ENCODE measurements at places on chromosomes 6 and 20.

DNA sequence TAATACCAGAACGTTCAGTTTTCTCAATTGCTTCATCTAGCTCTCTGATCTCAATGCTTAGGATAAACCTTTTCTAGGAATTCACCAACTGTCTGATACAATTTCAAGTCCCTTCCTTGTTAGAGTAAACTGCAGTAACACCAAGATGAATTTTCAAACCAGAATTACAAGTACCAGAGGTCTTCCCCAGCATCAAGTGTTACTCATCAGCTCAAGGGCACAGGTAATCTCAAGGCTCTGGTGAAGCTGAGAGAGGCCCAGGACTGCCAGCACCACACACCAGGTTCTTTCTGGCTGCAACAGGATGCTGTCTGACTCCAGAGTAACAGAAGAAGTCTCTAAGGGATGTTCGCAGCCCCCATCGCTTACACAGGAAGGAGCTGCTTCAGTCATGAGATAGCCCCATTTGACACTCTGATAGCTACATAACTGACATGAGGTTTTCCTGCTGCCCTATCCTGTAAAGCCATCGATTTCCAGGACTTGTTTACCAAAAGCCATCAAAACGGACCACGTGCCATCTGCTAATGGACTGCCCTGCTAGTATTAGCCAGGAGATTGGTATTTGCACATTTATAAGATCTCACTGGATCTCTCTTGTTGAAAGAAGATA is 549.4 kb downstream of the UTRN start:
- no peak for DNase-seq

- no peak for DNase-seq
Observed at GRCh38 chr6:45421709-45422502, 44.2 kb upstream of the SUPT3H start.

DNA sequence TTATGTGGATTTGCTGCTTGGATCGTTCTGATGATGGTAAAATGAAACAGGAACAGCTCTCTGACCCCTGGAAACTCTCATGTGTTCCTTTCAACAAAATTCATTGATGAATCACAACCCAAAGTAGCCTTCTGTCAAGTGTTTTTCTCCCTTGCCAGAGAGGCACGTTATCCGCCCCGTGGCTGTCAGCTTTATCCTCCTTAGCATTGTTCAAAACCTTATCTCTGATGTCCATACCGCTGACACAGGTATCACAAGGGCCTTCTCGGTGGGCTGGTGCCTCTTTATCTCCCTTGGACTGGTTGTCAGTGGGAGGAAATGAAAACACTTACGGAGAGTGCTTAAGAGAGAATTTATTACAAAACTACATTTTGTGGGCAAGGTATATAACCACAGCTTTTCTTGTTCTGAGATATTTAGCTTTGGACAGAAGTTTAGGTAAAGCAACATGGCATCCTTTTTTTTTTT is 84.9 kb downstream of the TIAM2 start:
- DNase-seq, result no peak

DNA sequence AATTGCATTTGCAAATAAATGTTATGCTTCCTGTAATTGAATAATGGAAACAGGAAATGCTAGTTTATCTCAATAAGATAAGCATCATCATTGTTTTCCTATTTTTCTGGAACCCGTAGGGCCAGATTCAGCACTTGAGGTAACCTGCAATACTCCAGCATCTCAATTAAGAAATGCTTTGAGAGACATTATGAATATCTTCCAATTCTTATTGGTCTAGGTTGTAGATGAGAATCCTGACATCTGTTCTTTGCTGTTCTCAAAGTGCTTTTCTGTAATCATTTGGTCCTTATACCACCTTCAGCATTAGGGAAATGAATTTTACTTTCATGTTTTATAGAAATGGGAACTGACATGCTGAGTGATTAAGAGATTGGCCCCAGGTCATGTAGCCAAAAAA is 428.3 kb downstream of the CBLN4 start:
- DNase-seq, result no peak

DNA sequence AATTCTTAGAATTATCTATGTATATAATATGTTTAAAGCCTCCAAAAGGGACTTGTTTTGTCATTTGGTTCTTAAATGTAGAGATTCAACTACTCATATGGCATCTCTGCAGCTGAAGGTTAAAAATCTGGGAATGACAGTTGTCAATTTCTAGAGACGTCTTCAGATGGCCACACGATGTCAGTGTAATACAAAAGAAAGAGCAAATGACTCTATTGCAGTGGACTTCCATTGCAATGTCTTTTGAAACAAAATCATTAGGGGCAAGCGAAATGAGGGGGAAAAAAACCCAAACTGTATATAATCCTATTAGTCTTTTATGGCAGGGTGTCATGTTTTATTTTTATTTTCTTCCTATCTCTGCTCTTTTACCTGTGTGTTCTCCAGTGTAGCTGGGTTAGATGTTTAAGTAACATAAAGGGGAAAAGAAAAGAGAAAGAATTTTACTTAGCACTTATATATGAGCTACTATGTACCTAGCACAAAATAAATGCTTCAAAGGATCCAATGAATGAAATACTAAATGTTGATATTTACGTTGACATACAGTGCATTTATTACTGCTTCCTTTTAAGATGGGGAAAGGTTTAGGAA is 26.2 kb downstream of the CCN2 start:
- DNase-seq, result no peak

DNA sequence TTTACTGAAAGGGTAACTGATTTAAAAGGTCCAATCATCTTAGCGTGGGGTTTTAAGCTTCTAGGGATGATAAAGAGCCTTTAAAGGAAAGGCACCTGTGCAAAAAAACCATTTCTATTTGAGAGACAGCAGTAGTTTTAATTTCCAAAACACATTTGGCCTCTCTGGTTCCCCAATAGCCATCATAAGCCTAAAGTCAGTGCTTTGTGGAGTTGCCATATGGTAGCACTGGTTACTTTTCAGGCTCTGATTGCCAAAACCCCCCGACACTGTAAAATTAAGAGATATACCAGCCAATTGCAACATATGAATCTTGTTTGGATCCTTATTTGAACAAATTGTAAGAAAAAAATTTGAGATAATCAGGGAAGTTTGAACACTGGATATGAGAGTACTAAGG is 44.6 kb downstream of the TP53INP2 start:
- no peak for DNase-seq

DNA sequence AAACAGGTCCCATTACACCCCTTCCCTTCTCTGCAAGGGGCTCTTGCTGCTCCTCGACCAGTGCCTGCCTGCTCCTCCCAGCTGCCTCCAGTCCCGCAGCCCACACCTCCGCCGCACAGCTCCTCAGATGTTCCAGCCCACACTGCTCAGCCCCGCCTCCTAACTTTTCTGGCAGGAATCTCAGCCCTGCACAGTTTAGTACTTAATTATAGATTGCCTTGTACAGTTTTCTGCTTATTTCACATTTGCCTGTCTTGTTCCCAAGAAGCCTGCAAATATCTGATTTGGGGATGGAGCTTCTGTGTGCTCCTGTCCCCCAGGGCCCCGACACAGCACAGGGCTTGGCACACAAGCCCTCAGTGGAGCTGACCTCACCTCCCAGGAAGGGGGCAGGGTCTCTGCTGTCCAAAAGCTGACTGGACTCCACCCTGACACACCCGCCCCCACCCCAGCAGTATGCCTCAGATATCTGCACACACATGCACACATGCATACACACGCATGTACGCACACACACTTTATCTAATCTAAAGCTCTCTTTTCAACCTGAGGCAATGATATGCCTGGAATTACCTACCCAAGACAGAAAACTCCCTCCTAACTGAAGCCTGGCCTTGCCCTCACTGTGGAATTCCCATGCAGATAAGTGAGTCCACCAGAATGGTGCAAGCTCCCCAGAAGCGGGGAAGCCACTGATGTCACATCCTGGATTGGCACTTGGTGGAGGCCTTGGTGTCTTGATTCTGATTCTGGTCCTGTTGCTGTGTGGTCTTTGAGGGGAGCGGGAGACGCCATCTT is 1.2 kb upstream of the PNPLA1 start:
- DNase-seq, result no peak

DNA sequence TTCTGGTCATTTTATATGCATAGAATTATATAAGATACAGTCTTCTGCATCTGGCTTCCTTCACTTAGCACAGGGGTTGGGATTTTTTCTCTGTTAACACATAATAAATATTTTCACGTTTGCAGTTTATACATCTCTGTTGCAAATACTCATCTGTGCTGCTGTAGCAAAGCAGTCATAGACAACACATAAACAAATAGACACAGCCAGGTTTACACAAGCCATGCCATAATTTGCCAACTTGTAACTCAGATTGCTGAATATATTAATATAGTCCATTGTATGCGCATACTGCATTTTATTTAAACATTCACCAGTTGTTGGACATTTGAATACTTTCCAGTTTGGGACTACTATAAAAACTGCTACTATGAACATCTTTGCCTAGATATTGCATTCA is 35.0 kb downstream of the LMBRD1 start:
- DNase-seq, result no peak

GRCh38 chr20:55778796-55779195 is 226.5 kb downstream of the CBLN4 start:
- no peak for DNase-seq

GRCh38 chr6:169005166-169005565 is 248.5 kb downstream of the THBS2 start:
- DNase-seq, result no peak

GRCh38 chr6:50390416-50390815 is 322.9 kb upstream of the TFAP2D start:
- DNase-seq, result no peak

DNA sequence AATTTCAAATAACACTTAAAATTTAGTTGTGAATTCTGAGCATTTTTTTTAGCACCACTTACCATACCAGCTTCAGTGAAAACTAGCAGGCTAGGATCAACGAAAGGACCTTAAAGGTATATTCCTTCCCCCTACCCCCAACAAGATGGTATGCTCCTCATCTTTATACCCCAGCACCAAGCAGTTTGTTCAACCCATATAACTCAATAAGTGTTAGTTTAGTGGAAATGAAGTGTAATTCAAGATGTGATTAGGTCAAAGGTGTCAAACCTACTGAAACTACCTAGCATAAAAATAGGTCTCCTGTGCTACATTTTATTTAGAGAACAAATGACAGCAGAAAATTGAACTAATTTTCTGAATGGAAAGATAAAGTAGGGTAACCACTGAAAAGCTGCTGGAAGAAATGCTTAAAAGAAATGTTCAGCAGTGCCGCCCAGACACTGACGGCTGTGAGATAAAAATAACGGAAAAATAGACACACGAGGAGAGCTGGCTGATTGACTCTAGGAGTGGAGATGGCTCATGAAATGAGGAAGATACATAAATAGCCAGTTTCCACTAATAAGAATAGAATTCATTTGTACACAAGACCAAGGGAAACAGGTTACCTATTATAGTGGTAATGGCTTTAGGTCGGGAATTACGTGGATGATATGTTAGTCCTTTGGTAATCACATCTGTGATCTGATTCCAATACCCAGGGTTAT is 94.8 kb downstream of the IPCEF1 start:
- DNase-seq, result no peak

DNA sequence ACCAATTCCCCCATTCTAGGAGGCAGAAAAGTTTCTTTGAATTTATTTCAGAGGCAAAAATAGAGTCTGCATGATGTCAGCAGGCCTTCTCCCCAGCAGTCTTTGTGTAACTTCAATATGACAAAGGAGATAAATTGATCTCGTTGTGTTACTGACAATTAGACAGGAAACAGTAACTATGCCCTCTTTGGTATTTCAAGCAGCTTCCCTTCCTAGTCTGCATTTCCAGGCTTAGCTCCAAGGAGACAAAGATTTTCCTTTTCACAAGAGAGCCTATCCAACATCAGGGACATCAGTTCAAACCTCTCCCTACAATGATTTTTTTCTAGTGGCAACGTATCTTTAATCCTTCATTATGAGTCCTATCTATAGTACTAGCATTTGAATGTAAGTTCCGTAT is 245.9 kb upstream of the HSF2 start:
- DNase-seq, result no peak

GRCh38 chr6:24847402-24847801 is 48.7 kb upstream of the ARMH2 start:
- no peak for DNase-seq

DNA sequence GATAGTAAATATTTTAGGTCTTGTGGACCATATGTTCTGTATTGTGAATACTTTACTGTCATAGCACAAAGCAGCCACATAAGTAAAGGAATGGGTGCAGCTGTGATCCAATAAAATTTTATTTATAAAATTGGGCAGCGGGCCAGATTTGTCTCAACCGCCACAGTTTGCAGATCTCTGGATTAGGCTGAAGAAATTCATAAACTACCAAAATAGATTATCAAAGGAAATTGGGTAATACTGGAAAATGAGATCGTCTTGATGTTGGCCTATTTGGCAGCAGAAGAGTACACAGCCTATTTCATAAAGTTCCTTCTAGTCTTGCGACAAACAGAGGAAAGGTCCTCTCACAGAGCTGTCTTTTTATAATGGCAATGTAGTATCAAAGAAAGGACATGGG is 69.8 kb downstream of the DZANK1 start:
- no peak for DNase-seq

- DNase-seq, result no peak
Observed at GRCh38 chr6:132715204-132715603, 1.3 kb upstream of the VNN1 start.

GRCh38 chr6:166112580-166112979 is 55.1 kb downstream of the TBXT start:
- DNase-seq, result no peak

GRCh38 chr6:167492100-167492449 is 167.2 kb downstream of the TTLL2 start:
- no peak for DNase-seq

GRCh38 chr20:36666181-36666740 is 20.3 kb upstream of the SLA2 start:
- DNase-seq, result no peak

DNA sequence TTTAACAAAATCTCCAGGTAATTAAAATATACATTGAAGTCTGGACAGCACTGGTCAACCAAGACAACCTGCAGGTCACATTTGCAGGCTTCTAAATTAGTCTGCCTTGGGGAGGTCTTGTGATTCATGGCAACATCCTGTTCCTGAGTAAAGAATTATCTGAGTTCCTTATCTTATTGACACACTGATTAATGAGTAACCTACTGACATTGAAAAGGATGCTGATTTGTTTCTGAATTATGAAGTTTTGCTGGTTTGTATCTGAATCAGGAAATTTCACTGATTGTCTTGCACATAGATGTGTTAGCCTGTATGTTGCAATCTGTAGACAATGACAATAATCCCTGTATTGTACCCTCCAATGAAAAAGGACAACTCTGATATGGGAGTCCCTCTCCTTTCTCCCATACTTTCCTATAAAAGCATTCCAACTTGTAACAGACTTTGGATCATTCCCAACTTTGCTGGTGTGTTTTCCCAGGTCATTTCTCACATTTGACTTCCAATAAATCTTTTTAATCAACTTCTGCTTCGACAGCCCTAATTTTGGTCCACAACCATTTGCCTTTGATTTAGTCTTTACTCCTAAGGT is 80.0 kb downstream of the LAMP5 start:
- no peak for DNase-seq

Data from NCI-H187 treated with DMSO at 0.1 percent for 48 hours (cell line).